ENCODE measurements at places on chromosomes 2 and 18.
A peak's percentile ranks its signal among the peaks of the same experiment; 100 is the strongest.

DNA sequence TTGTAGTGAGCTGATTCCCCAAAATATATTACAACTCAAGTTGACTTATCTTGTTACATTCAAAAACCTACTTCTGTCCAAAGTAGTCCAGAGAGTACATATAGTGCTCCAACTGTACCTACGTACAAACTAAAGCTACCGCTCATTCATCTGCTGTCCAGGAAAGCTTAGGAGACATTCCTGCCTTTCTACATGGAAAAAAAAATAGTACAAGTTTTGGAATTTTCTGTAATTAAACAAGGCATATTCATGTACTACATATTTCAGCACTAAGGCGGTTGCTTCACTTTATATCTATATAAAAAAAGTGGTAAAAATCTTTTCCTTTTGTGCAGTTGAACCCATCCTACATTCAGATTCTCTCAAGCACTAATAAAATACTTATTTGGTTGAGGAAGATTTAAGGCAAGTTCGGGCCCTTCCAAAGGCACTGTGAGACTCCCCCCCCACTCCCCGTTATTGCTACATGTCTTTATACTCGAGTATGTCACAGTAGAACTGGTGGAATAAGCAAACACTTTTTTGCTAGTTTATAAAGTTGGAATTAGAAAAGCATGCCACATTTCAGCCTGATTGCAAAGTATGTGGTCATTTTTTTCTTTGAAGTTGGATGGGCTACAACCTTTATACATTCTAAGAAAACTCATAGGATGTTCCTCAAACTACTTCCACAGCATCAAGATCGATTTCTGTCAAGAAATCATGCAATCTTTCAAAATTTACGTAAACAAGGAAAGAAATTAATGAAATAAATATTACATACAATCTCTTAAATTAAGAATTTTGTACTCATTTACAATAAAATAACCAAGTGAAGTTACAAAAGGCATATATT, 3.7 kb downstream of the ZFP36L2 start:
- no peak for DNase-seq

- no peak for DNase-seq
Observed at GRCh38 chr2:10220045-10220901, 82.4 kb upstream of the HPCAL1 start.

DNA sequence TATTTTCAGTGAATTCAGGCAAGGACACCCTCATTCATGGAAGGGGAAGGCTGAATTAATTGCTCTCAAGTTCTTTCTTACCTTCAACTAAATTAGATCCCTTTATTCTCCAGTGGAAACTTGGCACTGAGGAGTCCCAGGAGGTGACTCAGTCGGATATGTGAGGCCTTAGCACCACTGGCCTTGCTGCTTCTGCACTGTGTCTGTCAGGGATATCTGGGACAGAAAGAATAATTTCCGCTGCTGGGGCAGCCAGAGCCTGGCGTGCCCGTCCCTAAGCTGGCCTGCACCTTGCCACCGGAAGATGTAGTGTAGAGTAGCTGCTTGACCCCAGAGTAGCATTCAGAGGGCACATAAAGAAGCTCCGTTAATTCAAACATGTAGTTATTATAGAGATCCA, 53.4 kb downstream of the LIMS1 start:
- no peak for DNase-seq

GRCh38 chr2:191249156-191249813, 4.1 kb downstream of the MYO1B start:
- no peak for DNase-seq

GRCh38 chr2:130963849-130964793, 127.4 kb downstream of the ARHGEF4 start:
- DNase-seq, result no peak

DNA sequence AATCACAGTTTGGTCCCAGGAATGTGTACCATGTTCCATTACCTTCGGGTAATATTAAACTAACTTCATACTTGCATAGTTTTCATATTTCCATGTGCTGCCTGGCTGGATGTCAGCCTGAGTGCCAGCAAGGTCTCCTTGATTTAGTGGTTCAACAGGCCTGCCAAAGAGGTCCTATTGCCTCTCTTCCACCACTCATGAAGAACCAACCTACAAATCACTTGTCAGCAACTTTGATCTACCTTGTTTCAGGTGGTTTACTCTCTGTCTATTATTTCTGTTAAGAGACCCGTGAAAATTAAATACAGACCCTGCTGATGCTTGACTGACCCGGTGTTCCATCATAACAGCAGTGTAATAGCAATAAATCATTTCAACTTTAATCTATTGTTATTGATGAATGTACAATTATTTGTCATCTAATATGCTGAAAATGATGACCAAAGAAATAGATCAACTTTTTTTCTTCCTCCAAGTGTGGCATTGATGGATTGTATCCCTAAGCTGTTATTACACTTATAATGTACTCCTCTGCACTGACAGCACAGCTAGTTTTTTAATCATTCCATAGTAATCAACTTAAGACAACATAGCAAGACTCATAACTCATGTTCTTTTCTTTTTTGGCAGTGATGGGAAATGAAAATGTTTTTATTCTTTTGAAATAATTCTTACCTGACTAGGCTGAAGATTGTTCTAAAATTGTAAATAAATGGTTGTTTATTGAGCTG, 1220.2 kb upstream of the ACVR2A start:
- DNase-seq, result no peak

GRCh38 chr18:8615397-8616027, 6.3 kb downstream of the RAB12 start:
- peak; percentile 67 for DNase-seq

DNA sequence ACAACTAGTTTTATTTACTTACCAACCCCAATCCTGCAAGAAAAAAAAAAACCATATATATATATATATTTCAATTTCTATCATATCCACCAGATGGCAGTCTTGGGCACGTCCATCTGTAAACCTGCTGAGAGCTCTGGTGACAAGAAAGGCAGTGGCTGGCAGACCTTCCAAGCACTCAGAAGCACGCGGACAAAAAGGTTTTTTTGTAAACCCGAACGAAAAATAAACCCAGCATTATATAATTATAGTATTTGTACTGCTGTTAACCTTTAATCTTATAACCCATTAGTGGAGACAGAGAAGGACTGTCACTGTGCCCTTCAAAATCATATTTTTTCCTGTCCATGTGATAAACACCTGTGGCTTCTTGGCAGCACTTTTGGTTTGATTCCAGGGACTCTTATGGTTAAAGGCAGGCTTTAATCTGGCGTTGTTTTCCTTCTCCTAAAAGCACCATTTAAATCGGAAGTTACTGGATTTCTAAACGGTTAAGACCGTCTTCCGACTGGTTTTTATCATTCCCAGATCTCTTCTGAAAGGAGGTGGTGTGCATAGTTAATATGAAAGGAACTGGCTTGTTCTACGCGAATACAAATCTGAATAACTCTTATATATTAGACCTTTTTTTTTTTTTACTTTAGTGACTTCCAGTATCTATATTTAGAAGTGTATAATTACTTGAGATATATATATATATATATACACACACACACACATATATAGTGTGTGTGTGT, 31.0 kb upstream of the SLC3A1 start:
- DNase-seq, result no peak

- DNase-seq, result no peak
Observed at GRCh38 chr2:126907671-126908070, 9.0 kb downstream of the TEX51 start.

GRCh38 chr2:167653131-167653530, 594.3 kb downstream of the STK39 start:
- no peak for DNase-seq

- no peak for DNase-seq
Observed at GRCh38 chr18:9477509-9477908, 2.2 kb downstream of the RALBP1 start.

DNA sequence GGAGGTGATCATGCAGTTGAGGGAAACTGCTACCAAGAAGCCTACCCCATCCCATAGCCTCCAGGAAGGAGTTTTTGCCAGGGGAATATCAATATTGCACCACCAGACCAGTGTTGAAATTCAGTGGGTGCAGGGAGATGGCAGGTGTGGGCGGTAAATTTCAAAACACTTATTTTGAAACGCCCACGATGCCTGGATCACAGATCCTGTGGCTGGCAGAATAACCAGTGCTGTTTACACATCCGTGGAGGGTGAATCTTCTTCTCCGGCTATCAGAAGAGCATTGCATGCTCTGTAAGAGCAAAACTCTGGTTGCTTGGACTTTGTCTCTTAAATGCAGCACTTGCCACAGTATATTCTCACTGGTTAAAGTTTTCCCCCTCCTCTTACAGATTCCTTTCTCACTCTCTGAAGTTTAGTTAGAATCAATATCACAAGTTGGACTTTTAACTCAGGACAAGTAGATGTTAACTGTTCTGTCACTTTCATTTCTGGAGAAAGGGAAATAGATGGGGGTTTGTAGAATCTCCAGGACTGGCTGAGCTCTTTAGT, 70.5 kb upstream of the ZCCHC2 start:
- DNase-seq, result no peak

- DNase-seq, result no peak
Observed at GRCh38 chr2:174699993-174700766, 64.1 kb downstream of the CHRNA1 start.

- no peak for DNase-seq
Observed at GRCh38 chr2:120693121-120693520, 42.5 kb upstream of the GLI2 start.

GRCh38 chr2:169476459-169476858, 2.8 kb upstream of the BBS5 start:
- no peak for DNase-seq

- no peak for DNase-seq
Observed at GRCh38 chr2:141633132-141633531, 497.7 kb downstream of the LRP1B start.

DNA sequence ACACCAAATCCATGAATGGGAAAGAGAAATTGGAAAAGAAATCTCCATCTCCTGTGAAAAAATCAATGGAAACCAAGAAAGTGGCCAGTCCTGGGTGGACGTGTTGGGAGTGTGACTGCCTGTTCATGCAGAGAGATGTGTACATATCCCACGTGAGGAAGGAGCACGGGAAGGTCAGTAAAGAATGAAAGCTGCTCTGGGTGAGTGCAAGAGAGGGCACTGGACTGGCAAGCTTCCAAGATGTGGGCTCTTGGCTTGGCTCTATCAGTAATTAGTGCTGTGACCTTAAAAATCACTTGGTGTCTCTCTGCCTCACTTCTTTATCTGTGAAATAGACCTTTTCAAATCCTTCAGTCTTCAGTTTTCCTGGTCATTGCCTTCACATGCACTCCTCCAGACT, 89.0 kb downstream of the ZNF532 start:
- DNase-seq, result no peak

DNA sequence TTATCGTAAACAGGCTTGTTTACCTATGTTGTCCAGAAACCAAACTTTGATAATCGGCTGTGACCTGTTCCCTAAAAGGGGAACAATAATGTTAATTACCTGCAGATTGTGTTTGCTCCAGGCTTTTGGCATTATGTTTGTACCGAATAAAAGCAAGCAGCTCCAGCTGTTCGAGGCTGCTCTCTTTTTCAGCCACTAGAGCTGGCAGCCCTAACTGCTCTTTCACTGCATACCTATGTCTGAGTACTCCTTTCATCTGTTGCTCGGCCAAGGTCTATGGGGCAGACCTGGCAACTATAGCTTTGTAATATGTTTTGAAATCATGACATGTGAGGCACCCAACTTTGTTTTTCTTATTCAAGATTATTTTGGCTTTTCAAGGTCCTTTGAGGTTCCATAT, 77.8 kb upstream of the EHBP1 start:
- no peak for DNase-seq

DNA sequence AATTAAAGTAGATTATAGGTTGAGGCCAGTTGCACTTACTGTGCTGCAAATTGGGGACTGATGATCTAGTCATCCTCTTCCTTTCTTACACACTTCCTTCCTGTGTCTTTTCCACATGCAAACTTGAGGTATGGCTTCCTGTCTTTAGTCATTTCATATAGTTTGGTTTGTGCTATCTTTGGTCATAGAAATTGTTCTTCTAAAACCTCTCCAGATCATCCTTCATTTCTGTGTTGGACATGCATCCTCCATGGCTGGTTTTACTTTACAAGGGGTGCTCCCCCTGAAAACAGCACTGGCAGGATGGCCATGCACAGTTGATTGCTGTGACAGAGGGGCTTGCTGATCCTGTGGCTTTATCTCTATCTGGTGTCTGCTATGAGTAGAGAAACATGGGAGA, 36.5 kb downstream of the MGAT5 start:
- no peak for DNase-seq

DNA sequence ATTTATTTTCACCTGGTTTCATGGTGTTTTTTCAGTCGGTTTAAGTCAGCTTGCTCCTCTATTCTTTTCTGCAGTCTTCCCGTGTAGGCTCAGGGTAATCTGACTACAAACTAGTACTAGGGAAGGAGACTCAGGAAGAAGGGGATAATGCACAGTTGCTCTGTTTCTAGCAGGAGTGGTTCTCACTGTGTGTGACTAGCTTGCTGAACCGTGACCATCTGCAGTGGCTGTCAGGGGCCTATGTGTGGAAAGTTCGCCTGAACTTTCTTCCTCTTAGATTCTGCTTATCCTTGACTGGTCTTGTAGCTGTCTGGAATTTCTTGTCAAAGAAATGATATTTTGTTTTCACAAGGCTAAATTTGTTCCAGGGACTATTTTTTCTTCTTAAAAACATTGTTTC, 46.3 kb upstream of the AQP4 start:
- DNase-seq, result no peak

DNA sequence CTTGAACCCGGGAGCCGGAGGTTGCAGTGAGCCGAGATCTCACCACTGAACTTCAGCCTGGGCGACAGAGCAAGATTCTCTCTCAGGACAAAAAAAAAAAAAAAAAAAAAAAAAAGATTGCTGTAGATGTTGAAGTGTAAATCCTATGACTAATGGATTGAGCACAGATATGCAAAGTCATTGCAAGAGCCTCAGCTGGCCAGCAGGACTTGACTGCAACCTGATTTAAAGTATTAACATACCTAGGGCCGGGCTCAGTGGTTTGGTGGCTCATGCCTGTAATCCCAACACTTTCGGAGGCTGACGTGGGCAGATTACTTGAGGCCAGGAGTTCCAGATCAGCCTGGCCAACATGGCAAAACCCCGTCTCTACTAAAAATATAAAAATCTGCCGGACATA, 103.4 kb upstream of the MSH2 start:
- DNase-seq, result no peak

GRCh38 chr2:217430916-217431576, 571.2 kb upstream of the TNP1 start:
- DNase-seq, result no peak

DNA sequence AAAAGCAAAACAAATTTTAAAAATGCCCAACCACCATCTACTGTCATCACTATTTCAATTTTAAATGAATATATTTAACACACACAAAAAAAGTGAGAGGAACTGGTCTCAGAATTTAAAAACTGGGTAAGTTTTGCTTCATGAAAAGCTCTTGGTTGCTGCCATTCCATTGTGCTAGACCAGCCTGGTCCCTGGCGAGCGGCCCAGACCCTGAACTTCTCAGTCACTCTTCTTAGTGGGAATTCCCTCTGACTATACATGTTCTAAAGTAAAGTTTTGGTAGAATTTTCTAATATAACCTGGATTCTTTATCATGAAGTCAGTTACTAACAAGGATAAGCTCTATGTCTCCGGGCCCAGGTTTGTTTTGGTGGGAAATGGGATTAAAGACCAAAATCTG, 34.8 kb upstream of the TMEM177 start:
- DNase-seq, result no peak
